ENCODE measurements at places on chromosomes 6 and 20.
A peak's percentile ranks its signal among the peaks of the same experiment; 100 is the strongest.

- DNase-seq: no peak
Observed at GRCh38 chr20:17490501-17490900, 40.7 kb downstream of the BFSP1 start.

GRCh38 chr20:38827770-38828281 is 22.3 kb downstream of the PPP1R16B start:
- no peak for DNase-seq

GRCh38 chr6:115935361-115935760 is 125.3 kb downstream of the FRK start:
- DNase-seq: no peak

GRCh38 chr6:111727802-111728201 is 122.1 kb upstream of the TRAF3IP2 start:
- peak; percentile 47 for DNase-seq

GRCh38 chr20:60372822-60373221 is 414.6 kb downstream of the CDH26 start:
- DNase-seq: no peak

DNA sequence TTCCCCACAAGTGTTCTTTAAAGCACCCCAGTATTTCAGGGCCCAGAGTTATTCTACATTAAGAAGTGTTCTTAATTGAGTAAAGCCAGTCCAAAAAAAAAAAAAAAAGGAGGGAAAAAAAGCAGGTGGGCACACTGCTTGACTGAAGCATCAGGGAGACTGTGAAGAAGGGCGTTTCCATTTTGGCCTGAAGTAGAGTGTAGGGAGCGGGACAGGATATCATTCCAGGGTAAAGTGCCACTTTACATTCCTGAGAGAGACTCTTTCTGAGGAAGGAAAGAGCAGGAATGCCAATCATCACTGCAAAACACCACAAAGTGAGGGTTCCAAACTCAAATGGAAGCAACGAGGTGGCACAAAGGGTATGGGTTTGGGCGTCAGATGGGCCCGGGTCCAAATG is 54.1 kb upstream of the BEND6 start:
- no peak for DNase-seq

DNA sequence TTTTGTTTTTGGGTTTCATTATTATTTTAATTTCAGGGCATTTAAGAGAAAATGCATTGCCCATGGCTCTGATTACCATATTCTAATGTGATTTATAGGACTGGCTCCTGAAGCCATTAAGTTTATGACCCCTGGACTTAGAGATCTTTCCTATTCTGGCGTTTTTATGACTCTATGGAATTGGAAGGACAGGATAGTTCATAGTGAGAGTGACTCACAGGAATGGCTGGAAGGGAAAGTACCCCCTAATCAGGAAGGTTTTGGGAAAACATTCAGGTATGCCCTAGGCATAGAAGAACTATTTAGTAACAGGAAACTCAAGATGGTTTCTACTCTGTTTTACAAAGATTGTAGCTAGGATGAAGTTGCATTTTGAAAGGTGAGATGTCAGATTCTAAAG is 108.6 kb upstream of the SLC2A12 start:
- no peak for DNase-seq

DNA sequence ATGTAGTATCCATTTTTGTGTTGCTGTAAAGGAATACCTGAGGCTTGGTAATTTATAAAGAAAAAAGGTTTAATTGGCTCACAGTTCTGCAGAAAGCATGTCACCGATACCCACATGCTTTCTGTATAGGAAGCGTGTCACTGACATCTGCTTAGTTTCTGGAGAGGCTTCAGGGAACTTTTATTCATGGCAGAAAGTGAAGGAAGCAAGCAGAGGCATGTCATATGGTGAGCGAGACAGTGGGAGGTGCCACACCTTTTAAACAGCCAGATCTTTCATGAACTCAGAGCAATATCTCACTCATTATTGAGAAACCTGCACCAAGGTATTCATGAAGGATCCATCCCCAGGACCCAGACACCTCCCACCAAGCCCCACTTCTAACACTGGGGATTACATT is 3.5 kb downstream of the SUMO4 start:
- no peak for DNase-seq

DNA sequence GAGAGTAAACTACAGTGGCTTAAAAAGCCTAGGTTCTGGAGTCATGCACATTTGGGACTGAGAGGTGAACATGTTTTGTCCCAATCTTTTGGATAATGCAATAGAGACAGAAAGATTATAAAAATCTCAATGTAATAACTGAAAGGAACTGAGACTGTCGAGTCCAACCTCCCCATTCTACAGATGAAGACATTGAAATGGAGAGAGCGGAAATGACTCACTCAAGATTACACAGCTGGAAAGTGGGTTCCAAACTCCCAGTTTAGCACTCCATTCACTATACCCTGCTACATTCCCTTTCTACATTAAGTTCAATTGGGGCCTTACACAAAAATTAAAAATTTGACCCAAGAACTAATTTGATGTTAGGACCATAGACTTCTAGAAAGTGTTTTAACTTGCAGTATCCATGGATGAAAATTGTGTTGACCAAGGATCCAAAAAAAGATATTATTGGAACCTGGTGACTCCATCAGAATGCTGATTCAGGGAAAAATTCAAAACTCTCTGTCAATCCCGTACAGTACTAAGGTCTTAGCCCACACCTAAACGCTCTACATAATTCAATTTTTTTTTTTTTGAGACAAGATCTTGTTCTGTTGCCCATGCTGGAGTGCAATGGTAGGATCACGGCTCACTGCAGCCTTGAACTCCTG is 1.5 kb upstream of the ILRUN start:
- DNase-seq: no peak

GRCh38 chr20:25057234-25058050 is 497 bp downstream of the ACSS1 start:
- peak; percentile 64 for DNase-seq

DNA sequence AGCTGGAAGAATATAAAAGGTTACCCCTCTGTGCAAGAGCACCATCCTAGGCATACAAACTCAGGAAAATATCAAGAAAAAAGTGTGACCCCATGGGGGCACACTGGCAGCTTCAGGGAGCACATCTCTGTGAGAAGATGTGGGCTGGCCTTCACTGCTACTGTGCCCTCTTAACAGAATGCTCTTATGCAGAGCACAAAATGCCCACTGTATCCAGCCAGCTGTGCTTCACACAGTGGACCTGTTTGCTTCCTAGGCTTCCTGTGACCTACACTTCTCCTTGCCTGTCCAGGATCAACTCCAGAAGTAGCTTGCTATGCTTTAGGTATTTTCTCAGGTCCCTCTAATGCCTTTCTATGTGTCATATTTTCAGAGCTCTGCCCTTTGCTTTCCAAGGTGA is 380.2 kb upstream of the MMS22L start:
- no peak for DNase-seq

GRCh38 chr6:142863981-142864380 is 81.0 kb downstream of the HIVEP2 start:
- no peak for DNase-seq

- DNase-seq: no peak
Observed at GRCh38 chr20:53642196-53643030, 48.8 kb upstream of the ZNF217 start.

DNA sequence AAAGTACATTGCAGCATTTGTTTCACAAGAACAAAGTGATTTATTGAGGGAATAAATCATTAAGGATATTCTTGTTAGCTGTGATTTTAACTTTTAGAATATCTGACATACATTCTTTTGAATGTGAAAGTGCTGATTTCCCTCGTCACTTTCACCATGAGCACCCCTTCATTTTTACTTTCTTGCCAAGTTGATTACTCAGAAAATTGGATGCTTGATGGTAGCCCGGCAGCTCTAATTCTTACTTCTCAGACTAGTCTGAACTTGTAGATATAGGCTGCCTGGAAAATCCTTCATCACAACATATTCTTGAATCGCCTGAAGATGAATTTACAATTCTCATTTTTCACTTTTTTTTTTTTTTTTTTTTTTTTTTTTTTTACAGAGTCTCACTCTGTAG is 147.1 kb upstream of the SMLR1 start:
- DNase-seq: no peak

- DNase-seq: no peak
Observed at GRCh38 chr20:15196547-15197255, 859.3 kb upstream of the FLRT3 start.

- DNase-seq: no peak
Observed at GRCh38 chr20:16490696-16491095, 82.6 kb downstream of the KIF16B start.

DNA sequence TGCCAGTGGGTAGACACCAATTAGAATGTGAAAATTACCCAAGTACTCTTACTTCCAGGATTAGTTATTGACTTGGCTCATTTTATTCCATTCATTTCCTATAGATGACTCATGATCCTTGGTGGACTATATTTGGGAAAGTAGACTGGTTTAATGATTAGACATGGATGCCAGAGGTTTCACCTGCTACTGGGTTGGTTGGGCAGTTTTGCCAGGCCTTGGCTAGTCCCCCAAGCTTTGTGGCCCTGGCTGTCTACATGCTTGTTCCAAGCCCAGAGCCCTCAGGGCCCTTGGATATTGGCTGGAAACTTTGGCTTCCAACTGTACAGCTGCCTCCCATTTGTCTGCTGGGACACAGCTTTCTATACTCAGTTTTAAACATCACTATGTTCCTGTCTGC is 104.1 kb downstream of the ZFP64 start:
- DNase-seq: no peak

DNA sequence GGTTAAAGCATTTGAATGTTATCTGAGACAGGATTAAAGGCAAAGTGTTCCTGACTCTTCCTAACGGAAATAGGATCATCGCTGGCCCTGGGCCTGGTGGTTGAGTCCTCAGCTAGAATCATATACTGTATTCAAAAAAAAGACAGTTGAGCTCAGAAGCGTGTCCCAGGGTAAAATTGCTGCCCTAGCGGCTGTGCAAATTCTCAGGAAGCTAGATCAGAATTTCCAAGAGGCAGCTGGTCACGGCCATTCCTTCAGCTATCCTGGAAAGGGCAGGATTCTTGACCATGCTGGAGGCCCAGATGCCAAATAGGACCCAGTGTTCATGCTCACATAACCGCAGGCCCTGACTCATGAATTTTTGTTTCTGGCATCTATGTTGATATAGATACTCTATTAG is 67.4 kb downstream of the STMND1 start:
- DNase-seq: no peak

- DNase-seq: no peak
Observed at GRCh38 chr6:11044712-11045167, 635 bp upstream of the ELOVL2 start.

DNA sequence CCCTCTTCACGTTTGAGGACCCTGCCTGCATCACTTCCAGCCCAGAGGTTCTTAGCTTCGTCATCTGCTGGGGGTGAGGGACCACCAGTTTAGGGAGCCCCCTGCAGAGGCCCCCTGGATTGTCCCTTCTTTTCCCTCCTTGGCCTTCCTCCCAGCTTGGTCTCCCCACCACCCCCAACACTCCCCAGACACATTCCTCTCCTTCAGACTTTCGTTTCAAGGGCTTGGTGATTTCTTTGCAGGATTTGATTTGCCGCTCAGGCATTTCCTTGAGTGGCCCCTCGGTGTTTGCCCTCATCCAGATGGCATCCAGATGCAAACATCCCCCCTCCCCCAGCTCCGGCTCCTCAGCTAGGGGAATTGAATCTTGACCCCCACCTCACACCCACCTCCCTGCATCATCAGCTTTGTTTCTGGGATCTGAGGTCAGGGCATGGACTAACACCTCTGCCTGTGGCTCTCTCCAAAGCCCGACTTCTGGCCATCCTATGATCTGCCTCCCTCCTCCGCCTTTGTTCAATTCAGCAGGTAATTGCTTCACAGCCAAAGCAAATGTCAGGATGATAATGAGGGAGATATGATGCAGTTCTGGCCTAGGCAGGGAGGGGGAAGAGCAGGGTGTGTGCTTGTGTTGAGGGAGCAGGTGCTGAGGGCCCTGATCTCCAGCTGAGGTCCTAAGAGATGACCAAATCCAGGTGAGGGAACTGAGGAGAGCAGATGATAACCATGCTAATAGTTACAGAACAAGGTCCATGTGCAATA is 141.5 kb downstream of the VEGFA start:
- DNase-seq: no peak

DNA sequence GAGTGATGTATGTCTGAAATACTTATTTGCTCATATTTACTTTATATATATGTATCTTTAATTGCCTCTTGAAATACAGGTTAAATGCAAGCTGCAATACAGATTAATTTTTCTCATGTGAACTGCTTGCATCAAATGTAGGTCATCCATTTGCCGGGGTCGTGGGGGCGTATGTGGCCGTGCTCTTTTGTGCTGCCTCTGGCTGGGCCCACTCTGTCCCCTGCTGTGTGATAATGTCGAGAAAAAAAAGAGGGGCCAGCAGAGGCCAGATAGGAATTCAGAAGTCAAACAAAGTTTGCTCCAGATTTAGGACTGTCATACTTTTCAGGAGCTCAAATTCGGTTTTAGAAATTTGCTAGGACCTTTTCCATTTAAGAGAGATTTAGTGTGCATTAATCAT is 459.6 kb upstream of the SOX4 start:
- no peak for DNase-seq

- no peak for DNase-seq
Observed at GRCh38 chr6:44641344-44642031, 254.0 kb downstream of the CDC5L start.

- DNase-seq: peak; percentile 95
Observed at GRCh38 chr20:34312544-34313217, 9.5 kb upstream of the AHCY start.

- DNase-seq: peak; percentile 73
Observed at GRCh38 chr6:131199568-131200272, 64.5 kb downstream of the AKAP7 start.

GRCh38 chr6:35388772-35389352 is 46.5 kb downstream of the PPARD start:
- DNase-seq: no peak

DNA sequence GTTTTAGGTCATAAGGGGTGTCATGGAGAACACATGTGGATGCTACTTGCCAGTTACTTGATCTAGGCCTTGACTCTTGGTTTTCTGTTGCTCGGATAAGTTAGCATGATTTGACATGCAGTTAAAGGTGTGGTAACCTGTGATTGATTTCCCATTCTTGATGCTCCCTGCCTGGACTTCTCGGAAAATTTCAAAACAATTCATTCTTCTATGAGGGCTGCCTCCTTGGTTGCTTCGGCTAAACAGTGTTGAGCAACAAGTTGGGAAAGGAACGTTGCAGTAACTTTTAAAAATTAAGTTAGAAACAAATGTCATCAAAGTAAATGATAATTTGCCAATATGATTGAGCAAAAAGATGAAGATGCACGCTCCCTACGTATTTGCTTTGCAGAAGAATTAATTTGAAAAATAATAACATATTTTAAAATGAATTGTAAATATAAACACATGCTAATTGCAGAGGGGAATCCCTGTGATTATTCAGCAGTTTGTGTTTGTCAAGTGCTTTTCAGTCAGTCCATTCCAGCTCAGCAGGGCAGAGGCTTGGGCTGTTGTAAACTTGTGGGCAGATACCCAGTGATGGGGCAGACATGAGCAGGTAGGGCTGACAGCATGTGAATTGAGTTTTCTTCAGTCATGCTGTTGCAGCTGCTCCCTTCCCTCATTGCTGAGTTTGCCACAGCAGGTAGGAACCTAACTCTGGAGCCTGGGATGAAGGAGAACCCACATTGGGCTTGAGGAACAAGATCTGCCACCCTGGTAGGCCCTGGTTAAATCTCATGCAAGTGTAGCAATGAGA is 110.2 kb downstream of the ESR1 start:
- no peak for DNase-seq
